ENCODE measurements at places on chromosomes 1 and 21.

GRCh38 chr1:210378736-210379135, 50.0 kb downstream of the HHAT start:
- no peak for DNase-seq

GRCh38 chr21:17796037-17796403, 23.1 kb downstream of the C21orf91 start:
- DNase-seq = peak; percentile 22

- DNase-seq = no peak
Observed at GRCh38 chr1:5769146-5769545, 223.1 kb downstream of the NPHP4 start.

DNA sequence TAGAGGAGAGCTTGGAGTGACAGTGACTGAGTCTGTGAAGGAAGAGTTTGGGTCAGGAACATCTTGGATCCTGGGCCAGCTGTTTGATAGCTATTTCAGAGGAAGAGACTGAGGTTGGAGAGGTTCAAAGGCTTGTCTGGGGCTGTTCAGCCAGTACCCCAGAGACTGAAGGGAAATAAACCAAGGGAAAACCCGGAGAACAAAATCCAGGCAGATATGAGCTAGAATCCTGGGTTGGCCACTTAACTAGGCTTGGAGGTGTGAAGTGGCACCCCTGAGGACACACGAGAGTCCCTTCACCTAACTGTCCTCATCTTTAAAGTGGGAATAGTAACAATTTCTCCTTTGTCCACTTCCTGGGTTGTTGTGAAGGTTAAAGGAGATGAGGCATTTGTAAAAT, 23.1 kb upstream of the EPB41 start:
- no peak for DNase-seq

DNA sequence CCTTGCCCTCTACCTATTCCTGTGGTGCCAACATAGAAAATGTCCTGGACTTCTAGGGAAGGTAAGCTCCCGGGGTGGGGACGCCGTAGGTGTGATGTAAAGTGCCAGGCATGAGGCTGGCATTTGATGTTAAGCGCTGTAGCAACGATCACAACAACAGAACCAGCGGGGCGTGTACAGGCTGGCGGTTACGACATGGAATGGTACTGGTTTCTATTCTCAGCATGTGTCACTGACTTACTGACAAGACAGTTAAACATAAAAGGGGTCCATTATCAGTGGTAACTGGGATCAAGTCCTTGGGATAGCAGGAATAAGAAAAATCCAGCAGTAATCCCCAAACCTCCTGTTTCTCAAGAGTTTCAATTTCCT, 58.9 kb downstream of the TGFBR3 start:
- peak; percentile 86 for DNase-seq

DNA sequence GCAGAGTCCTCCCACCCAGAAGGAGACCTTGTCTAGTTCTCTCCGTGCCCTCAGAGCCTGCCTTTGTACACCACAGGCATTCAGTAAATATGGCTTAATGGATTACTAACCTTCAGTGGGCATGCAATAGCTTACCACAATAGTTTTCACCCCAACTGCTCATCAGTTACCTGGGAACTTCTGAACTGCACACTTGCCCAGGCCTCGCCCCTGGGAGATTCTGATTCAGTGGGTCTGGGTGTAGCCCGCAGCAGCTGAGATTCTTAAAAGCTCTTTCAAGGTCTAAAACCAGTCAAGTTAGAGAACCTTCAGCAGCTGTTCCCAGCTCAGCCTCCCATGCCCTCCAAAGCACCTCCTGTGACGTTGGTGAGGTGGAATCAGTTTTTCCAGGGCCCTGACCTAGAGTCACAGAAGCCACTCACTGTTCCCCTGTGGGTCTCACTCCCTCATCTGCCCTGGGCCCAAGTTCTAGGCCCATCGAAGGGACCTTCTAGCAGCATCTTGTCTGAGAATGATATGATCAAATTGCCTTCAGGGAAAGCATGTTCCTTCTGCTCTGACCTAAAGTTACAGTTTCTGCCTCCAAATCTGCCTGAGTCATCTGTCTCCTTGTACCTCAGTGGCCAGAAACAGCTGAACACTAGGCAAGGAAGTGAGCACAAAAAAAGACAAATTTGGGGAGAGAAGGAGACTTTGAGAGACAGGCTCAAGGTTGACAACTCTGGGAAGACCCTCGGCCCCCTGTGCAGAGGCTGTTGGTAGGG, 10.8 kb downstream of the ASAP3 start:
- peak; percentile 55 for DNase-seq

- no peak for DNase-seq
Observed at GRCh38 chr1:211579440-211580302, 710 bp upstream of the SLC30A1 start.

GRCh38 chr1:155261852-155262673, at the start of gene SCAMP3:
SCAMP3 (minus strand) TSS chr1:155262360; CDS start chr1:155262151, 209 bp downstream.
- peak; percentile 99 for DNase-seq

DNA sequence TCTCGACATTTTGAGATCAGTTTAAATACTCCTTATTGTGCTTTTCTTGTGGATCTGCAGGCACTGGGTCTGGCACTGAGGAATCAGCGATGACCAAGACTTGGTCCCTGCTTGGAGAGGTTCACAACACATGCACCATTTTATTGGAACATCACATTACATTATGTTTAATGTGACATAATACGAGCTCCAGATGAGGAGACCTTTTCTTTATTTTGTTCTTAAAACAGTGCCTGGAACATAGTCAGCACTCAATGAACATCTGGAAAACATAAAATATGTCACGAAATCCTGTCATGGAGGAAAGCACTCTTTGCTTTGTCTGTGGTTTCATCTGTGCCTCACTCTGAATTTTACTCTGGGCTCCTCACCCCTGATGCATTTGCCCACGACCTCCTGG, 110.7 kb downstream of the ST6GALNAC3 start:
- DNase-seq = no peak

DNA sequence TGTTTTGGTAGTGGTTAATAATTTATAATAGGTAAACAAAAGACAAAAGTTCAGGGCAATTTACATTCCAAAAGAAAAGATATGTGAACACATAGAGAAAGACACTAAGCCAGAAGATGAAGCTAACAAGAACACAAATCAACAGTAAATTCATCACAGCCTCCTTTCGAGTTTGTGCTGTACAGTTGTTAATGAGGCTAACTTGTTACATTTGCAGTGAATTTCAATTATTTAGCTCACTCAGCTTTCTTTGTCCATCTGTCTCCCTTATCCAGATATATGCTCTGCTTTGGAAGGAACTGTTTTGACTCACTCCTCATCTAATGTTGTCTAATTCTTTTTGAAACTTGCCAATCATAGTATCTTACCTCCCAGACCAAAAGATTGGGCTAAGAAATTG, 423.3 kb upstream of the OLFM3 start:
- DNase-seq = no peak

DNA sequence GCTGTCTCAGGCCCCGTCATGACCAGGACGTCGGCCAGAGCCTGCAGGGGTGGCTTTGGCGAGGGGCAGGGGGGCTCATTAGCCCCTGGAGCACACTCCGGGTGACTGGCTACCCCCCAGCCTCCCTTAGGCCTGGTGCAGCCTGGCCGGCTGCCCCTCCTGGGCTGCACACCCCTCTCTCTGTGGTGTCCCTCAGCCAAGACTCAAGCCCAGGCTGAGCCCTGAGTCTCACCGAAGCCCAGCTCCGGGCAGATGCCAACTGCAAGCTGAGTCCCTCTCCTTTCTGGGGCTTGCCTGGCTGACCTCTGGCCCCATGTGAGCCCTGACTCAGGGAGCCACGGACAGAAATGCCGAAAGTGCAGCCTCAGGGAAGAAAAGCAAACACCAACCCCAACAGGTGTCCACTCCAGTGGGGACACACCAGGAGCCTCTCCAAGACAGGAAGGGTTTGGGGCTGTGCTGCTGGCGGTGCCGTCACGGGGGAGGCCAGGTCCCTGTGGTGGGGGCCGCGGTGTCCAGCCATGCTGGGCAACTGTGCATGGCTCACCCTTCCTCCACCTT, 5.3 kb upstream of the IBA57 start:
- no peak for DNase-seq

- peak; percentile 95 for DNase-seq
Observed at GRCh38 chr21:42923553-42924432, 1.6 kb downstream of the ERVH48-1 start.

GRCh38 chr1:222817529-222817928, 2.7 kb downstream of the DISP1 start:
- peak; percentile 79 for DNase-seq

DNA sequence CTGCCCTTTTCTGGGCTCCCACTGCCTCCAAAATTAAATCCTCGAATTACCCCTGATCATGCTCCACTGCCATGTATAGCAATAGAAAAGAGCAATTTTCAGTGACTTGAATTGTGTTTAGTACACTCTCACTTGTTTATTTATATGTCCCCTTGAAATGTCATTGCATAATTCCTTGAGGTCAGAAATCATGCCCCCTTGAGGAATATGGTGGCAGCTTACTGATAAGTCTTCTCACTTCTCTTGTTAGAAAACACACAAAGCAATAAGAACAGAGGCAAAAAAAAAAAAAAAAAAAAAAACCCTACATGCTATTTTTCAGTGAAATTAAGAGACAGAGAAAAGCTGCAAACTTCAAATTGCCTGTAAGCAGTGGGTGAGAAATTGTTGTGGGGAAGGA, 37.5 kb downstream of the GPR88 start:
- DNase-seq = no peak

GRCh38 chr1:48526008-48526710, 54.2 kb upstream of the SPATA6 start:
- peak; percentile 33 for DNase-seq

GRCh38 chr1:173164686-173165085, 42.4 kb downstream of the TNFSF4 start:
- peak; percentile 18 for DNase-seq

DNA sequence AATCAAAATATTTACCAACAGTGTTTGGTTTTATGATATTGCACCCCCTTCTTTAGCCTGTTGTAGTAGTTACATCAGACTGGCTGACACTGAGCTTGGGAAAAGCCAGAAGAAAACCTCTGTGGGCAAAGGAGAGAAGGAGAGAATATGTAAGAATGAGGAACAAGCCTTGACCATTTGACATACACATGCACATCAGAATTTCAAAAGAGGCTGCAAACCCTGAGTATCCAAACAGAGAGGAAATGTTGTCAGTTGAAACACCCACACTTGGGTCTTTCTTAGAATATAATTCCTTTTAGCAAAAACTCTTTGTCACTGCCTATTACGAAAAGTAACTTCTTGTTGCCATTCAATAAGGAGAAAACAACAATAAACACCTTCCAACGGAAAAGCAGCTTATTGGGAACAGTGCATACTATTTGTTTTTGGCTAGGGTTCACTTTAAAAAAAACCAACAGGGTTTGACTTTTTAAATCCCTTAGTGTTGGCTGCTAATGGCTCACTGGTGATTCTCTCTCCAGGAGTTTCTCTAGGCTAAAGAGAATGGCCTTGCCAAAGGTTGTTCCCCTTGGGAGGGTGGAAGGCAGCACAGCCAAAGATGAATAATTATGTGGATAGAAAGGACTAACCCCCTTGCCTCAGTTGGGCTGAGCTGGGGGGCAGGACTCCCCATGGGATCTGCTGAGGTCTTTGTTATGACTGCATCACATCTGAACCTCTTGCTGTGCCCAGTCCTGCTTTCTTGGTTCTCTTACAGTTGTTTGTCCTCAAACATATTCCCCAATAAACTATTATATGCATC, 48.9 kb downstream of the GORAB start:
- no peak for DNase-seq

DNA sequence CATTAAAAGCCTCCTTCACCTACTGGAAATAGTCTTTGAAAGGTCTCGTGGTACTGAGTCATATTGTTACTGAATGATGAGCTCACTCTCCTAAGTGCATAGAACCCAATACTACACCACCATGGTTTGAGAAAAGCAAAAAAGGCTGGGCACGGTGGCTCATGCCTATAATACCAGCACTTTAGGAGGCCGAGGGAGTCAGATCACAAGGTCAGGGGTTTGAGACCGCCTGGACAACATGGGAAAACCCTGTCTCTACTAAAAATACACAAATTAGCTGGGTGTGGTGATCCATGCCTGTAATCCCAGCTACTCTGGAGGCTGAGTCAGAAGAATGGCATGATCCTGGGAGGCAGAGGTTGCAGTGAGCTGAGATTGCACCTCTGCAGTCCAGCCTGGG, 3.3 kb upstream of the HNRNPCL1 start:
- no peak for DNase-seq

DNA sequence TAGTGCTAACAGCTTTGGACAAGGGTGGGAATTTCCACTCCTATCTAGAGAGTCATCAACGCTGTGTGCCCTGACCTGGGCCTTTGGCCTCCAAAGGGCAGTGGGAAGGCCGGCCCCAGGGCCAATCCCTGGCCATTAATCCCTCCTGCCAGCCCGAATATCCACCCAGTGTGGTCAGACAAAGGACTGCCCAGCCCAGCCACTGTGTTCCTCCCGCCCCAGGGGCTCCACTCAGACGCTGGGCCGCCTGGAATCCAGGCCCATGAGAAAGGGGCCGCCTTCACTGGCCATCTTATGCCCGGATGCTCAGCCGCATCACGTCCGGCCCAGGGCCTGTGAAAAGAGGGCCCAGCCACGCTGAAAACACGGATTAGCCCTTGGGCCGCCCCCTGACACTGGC, 3.6 kb upstream of the FOXE3 start:
- no peak for DNase-seq

GRCh38 chr1:157151506-157151905, 13.3 kb upstream of the ETV3 start:
- no peak for DNase-seq

DNA sequence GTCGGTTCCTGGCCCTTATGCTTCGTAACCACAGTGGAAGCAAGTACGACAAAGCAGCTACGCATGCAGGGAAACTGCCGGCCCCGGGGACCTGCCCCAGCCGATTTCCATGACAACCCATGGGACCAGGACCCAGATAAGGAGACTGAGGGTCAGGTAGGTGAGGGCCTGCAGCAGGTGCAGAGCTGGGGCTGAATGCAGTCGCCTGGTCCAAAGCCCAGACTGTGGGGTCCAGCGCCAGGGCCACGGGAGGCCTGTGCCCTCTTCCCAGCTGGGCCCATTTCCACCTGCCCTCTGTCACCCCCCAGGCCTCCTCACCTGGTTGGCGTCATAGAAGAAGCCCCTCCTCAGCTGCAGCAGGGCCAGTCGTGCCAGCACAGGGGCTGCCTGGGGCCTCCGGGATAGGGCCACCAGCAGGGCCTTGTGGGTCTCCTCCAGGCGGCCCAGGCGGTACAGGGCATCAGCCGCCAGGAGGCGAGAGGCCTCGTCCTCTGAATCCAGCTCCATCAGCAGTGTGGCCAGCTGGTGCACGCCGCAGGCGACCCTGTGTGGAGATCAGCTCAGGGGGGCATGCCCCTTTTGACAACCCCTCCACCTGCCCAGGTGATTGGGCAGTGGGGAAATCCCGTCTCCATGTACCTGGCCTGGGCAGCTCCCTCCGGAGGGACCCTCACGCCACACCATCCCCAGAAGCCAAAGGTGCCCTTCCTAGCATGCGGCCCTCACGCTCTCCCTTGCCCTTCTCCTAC, 14.2 kb downstream of the TTC34 start:
- DNase-seq = no peak

- peak; percentile 77 for DNase-seq
Observed at GRCh38 chr1:64043976-64044375, 159.4 kb upstream of the UBE2U start.

GRCh38 chr1:82045221-82045620, 244.5 kb downstream of the ADGRL2 start:
- no peak for DNase-seq

- DNase-seq = peak; percentile 68
Observed at GRCh38 chr1:6600410-6601048, 2.1 kb downstream of the KLHL21 start.

- DNase-seq = no peak
Observed at GRCh38 chr1:202272103-202272845, 69.5 kb downstream of the UBE2T start.

GRCh38 chr1:155134880-155135414, 705 bp upstream of the SLC50A1 start:
- DNase-seq = peak; percentile 97

GRCh38 chr1:116504308-116505156, 66.3 kb downstream of the CD58 start:
- DNase-seq = peak; percentile 73

- peak; percentile 26 for DNase-seq
Observed at GRCh38 chr1:80217377-80217986, 1211.0 kb upstream of the ADGRL4 start.
